COR-L47 (cell line): ENCODE measurements at places on chromosomes 2 and 18.

DNA sequence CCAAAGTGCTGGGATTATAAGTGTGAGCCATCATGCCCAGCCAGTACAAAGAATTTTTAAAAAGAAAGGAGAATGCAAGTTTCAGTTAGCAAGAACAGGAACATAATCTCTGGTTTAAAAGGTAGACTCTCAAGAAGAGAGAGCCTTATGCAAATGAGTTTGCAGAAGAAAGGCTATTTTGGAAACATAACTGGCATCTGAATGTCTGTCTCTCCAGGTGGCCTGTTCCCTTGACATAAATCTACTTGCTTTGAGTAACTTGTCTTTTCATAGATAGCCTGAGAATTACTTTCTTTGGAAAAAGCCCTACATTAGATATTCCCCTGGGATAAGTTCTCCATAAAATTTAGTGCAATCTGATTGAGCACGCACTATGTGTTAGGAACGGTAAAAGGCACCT is 109.6 kb downstream of the ICOS start:
- DNase-seq = no peak

GRCh38 chr18:9827793-9828505 is 57.8 kb upstream of the TXNDC2 start:
- no peak for DNase-seq

GRCh38 chr2:234674781-234675201 is 177.9 kb upstream of the ARL4C start:
- no peak for DNase-seq

- no peak for DNase-seq
Observed at GRCh38 chr18:11105463-11105862, 43.9 kb downstream of the PIEZO2 start.

- DNase-seq = no peak
Observed at GRCh38 chr2:19857806-19858205, 44.0 kb downstream of the TTC32 start.

DNA sequence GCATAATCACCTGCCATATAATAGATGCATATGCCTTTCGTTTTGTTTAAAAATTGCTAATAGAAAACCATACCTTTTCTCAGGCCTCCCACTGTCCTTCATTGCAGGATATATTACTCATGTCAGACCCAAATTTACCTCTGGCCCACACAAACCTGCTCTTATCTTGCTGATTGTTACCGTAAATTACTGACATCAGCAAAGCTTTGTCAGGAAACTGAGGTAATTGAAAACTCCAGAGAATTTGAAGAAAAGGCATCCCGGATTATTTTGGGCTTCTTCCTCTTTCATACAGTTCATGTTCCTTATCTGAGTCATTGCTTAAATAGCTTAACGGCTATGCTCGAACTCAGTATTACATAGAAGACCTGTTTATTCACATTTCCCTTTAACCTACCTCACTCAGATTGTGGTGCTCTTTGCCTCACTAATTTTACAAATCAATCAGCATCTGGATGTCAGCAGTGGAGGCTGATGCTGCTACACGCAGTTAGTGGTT is 145.7 kb downstream of the ZEB2 start:
- no peak for DNase-seq

DNA sequence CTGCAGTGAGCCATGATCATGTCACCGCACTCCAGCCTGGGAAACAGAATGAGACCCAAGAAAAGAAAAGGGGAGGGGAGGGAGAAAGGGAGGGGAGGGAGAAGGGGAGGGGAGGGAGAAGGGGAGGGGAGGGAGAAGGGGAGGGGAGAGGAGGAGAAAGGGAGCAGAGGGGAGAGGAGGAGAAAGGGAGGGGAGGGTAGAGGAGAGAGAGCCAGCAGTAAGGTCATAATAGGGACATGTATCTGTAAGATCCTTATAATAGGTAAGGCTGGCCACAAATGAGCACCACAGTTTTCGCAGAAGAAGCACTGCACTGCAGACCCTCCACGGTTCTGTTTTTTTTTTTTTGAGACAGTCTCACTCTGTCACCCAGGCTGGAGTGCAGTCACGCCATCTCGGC is 62.6 kb downstream of the STPG4 start:
- DNase-seq = no peak

- DNase-seq = no peak
Observed at GRCh38 chr2:65479524-65479923, 47.1 kb upstream of the SPRED2 start.

- no peak for DNase-seq
Observed at GRCh38 chr2:233252227-233252626, 754 bp downstream of the ATG16L1 start.

GRCh38 chr2:17740203-17740602 is 13.4 kb downstream of the SMC6 start:
- no peak for DNase-seq

DNA sequence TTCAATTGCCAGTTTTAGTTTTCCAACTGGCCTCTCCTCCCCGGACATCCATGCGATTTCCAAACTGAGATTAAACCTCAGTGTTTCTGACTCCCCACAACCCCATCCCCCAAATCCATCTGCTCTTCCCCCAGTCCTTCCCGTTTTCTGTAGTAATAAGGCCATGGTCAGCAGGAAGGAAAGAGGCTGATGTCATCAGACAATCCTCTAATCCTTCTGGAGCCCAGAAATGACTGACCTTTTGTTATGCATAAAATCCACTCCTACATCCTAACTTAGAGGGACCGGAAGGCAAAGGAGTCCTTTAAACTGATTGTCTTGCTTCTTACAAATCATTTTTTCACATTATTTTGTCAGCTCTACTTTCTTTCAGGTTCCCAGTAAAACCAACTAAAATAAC is 155.8 kb downstream of the INO80D start:
- DNase-seq = no peak

DNA sequence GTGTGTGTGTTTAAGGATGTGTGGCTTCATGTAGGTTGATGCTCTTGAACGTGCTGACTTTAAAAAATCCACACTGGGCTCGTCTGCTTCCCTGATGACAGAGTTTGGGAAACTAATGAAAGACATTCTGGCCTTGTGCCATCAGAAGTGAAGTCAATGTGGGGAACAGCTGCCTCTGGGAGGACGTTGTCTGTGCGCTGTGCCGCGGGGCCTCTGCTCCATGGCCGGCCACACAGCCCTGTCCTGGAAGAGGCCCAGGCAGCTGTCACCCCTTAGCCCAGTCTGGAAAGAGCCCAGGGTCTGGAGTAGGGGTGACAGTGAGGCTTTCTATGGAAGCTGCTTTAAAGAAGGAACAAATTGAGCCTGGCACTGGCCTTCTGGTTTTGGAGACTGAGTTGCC is 155.8 kb downstream of the SH3RF3 start:
- no peak for DNase-seq

- DNase-seq = no peak
Observed at GRCh38 chr2:30252723-30253701, 21.7 kb downstream of the LBH start.

DNA sequence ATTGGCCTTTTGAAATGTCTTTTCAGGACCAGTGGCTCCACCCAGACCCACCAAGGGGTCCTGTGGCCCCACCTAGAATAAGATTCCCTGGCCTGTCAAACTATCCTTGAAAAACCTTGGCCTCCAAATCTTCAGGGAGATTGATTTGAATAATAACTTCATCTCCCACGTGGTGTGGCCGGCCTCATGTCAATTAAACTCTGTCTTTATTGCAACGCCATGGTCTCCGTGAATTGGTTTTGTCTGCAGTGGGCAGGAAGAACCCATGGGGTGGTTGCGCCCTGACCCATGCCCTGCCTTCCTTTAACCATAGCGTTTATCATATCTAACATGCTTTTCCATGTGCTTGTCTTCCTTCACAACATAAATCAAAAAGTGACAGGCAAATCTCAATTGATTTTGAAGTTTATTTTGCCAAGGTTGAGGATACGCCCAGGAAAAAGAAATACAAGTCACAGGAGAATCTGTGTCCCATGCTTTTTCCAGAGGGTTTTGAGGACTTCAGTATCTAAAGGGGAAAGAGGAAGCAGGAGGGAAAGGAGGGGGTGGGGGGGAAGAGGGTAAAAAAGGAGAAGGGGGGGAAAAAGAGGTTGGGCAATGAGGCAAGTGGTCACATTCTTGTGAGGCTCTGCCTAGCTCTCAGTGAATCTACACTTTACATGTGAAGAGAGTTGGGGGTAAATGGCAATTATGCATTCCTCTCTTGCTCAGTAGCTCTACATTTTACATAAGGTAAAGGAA is 66.5 kb upstream of the CABLES1 start:
- DNase-seq = no peak
